ENCODE measurements at places on chromosomes 2 and 18.
A peak's percentile ranks its signal among the peaks of the same experiment; 100 is the strongest.

GRCh38 chr2:10447300-10447894, 730 bp downstream of the ODC1 start:
- DNase-seq: peak; percentile 33

GRCh38 chr2:66456183-66457041, 21.5 kb downstream of the MEIS1 start:
- DNase-seq: peak; percentile 41

- no peak for DNase-seq
These were observed 255.2 kb downstream of the HDAC4 start for GRCh38 chr2:239145601-239146000.

- no peak for DNase-seq
These were observed 296.4 kb upstream of the DLGAP1 start for GRCh38 chr18:4751523-4751922.

DNA sequence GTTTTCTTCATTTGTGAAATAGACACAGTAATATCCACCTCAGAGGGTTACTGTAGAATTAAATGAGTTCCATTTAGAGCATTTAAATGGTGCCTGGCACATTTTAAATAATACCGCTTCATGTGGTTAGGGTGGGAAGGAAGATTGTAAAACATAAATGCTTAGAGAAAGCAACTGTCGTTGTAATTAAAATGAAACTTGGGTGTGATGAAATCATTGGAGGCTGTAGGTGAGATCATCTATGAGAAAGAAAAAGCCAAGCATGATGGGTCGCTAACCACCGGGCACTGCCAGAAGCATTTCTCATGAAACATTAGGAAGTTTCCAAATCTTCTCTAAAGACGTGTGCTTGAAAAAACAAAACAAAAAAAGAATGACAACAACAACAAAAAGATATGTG, 8.2 kb upstream of the SLC39A10 start:
- DNase-seq: peak; percentile 48

- peak; percentile 44 for DNase-seq
These were observed 83.5 kb downstream of the HRH4 start for GRCh38 chr18:24543795-24544498.

DNA sequence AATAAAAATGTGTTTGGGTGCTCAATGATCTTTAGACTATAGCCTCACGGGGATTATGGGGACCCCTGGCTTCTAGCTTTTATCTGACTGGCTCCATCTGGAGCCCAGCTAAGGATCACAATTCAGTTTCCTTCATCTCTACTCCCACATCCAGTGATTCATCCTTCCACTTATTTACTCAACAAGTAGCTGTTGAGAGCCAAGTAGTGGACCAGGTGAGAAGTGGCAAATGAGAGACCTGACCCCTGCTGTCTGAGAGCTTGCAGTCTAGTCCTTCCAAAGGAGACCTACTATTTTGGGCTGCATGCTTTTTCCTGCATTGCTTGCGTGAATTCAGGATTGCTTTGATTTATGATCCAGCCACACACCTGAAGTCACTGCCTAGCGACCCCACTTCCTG, 10.7 kb upstream of the DSG3 start:
- DNase-seq: peak; percentile 56

DNA sequence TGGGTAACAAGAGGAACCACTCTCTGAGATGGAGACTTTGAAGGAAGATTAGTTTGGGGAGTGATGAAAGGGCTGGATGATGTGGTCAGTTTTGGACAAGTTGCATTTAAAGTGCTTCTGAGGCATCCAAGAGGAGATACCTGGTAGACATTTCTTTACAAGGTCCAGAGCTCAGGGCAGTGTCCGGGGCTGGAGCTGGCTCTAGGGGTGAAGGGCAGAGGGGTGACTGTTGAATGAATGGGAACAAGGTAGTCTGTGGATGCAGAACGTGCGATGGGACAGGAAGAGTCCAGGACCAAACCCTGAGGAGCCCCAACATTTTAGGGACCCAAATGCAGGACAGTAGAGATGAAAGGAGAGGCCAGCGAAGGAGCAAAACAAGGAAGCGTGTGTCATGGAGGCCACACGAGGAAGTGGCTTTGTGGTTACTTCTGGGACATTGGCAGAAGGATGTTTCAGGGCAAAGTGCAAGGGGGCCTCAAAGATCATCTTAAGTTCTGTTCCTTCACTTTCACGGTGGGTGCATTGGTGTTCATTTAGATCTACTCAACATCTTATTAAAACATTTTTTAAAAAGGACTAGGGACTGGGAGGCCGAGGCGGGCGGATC, 13.6 kb upstream of the GPR35 start:
- no peak for DNase-seq

GRCh38 chr2:233976690-233977294, 59.6 kb downstream of the TRPM8 start:
- peak; percentile 77 for DNase-seq

DNA sequence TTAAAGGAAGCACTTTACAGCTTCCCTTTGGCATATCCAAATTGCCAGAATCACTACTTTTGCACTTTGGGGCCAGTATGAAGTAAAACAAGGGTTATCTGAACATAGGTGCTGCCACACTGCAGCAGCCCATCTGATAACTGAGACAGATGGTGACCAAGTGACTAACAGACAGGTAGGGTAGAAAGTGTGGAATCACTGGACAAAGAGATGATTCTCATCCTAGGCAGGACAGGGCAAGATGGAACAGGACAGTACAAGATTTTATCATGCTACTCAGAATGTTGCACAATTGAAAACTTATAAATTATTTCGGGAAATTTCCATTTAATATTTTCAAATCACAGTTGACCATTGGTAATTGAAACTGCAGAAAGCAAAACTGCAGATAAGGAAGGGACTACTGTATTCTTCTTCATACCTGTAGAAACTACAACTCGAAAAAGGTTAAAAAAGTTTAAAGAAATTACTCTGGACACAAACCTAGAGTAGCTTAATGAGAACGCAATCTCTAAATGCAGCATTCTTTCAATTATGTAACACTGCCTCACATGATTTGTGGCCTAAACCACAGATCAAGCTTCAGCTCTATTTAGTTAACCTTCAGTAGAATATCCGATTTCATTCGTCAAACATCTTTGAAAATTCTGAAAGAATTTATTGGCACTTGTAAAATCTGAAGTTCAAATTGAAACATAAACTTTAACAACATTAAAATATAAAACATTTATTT, 31.4 kb downstream of the HEATR5B start:
- peak; percentile 86 for DNase-seq

Measured in epithelial cell of esophagus (primary cell).